ENCODE measurements at places on chromosomes 4 and X.

- DNase-seq, result no peak
Measured at GRCh38 chrX:17812763-17813162, 48.3 kb downstream of the RAI2 start.

GRCh38 chr4:182425302-182425701, 182.1 kb downstream of the TENM3 start:
- DNase-seq, result no peak

DNA sequence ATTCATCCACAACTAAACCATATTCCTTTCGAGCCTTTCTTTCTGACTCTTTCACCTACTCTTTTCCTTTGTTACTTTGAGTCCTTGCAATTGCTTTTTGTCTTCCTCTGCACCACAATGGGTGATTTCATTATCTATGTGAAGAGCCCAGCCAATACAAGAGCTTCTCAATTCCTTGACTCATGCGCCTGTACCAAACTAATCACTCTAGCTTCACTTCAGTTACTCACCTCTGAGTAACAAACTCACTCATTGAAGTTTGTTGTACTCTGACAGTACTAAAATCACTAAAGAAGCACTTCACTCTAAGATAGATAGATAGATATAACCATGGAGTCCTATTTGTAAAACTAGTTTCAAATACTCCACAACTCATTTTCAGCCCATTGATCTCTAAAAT, 191.7 kb upstream of the EPHA5 start:
- DNase-seq, result no peak

DNA sequence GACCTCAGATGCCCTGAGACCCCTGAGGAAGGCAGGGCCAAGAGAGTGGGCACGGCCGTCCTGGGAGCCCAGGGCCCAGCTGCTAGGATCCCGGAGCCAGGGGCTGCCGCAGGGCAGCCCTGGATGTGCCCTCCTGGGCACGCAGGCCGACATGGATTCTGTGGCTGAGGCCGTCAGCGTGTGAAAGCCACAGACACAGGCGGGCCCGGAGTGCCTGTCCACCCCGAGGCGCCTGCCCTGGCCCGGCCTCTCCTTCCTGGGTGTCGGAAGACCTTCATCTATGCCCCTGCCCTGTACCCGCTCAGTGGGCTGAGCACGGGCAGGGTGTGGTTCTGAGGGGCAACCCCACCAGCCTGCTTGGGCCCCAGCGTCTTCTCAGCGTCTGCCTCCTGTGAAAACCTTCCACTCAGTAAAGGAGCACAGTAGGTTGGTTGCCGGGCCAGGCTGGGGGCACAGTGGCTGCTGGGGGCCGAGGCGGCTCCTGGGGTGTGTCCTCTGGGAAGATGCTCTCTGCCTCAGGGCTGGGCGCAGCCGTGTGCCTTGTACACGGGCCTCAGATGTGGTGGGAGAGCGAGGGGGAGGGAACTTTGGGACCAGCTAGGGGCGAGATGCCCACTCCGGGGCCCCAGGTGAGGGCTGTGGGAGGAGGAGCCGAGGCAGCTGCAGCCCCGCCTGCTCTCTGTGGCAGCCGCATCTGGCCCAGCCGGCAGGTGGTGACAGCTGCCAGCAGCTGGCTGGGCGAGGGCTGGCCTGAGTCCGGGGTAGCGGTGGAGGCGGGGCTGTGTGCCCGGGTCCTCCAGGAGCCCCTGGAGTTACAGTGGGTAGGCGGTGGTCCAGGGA, 20.8 kb downstream of the FGFRL1 start:
- no peak for DNase-seq

DNA sequence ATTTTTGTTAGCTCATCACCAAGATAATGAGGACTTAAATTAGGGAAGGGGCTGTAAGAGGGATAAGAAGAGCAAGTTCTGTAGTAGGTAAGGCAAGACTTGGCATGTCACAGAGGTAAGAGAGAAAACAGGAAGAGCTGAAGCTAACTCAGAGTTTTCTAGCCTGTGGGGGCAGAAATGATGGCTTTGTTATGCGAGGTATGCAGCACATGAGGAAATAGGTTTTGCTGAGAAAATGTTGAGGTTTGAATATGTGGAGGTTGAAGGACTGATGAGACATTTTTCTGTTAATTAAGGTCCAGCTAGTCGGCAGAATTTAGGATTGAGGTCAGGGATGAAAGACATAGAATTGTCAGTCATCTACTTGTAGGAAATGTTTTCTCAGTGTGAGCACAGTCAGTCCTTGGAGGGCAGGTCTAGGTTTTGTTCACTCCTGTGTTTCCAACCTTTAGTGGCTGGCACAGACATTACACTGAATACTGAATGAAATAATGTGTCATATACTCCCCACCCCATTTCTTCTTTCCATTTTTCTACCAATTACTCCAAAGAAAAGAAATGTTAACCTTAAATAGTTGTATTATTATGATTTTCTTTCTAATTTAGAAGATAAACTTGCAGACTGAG, 154.0 kb upstream of the AADAT start:
- DNase-seq, result no peak
